ENCODE measurements at places on chromosomes 7 and 10.

- no peak for DNase-seq
Observed at GRCh38 chr10:79316671-79317431, 30.4 kb upstream of the PPIF start.

- DNase-seq, result no peak
Observed at GRCh38 chr7:1752771-1753563, 82.9 kb downstream of the ELFN1 start.

DNA sequence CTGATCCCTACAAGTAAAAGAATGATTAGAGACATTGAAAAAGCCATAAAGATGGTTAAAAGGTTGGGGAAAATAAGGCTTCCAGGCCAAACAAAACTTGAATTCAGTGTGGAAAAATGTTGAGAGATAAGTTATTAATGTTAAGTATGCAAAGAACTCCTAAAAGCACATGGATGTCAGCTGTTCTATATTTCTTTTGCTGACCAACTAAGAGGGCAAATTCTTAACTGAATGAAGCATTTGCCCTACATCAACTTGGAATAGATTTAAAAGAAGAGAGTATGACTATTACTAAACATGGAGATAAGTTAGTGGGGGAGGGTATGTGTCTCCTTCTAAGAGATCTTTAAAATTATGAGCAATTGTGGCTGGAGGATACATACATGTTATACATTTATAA lies 124.8 kb downstream of the KIAA1217 start:
- DNase-seq, result no peak

- DNase-seq, result no peak
Observed at GRCh38 chr10:43888586-43888985, 239.9 kb upstream of the ZNF32 start.

DNA sequence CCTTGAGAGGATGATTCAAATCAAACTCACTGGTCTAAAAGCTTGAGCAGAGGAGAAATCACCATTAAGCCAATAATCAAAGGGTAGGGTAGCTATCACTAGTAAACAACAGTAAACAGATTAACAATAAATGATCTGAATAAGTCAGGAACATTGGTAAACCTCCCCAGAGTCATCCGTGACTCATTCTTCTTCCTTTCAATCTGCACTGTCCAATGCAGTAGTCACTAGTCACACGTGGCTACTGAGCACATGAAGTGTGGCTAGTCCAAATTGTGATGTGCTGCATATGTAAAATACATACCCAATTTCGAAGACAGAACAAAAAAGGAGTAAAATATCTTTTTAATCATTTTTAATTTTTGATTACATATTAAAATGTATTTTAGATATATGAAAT lies 64.0 kb downstream of the ERCC6 start:
- no peak for DNase-seq

- no peak for DNase-seq
Observed at GRCh38 chr10:110672580-110672919, 28.4 kb downstream of the RBM20 start.

DNA sequence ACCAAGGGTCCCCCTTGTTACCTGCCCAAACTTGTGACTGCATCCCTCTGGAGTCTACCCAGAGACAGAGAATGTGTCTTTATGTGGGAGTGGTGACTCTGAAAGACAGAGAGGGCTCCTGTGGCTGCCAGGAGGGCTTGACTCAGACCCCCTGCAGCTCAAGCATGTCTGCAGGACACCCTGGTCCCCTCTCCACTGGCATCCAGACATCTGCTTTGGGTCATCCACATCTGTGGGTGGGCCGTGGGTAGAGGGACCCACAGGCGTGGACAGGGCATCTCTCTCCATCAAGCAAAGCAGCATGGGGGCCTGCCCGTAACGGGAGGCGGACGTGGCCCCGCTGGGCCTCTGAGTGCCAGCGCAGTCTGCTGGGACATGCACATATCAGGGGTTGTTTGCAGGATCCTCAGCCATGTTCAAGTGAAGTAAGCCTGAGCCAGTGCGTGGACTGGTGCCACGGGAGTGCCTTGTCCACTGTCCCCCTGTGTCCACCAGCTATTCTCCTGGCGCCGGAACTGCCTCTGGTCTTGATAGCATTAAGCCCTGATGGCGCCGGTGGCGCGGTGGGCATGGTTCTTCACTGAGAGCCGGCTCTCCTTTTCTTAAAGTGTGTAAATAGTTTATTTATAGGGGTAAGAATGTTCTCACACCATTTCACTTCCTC lies 19.4 kb upstream of the SH2D4B start:
- DNase-seq, result no peak

GRCh38 chr10:99880080-99880835 lies 97.8 kb downstream of the ABCC2 start:
- no peak for DNase-seq

DNA sequence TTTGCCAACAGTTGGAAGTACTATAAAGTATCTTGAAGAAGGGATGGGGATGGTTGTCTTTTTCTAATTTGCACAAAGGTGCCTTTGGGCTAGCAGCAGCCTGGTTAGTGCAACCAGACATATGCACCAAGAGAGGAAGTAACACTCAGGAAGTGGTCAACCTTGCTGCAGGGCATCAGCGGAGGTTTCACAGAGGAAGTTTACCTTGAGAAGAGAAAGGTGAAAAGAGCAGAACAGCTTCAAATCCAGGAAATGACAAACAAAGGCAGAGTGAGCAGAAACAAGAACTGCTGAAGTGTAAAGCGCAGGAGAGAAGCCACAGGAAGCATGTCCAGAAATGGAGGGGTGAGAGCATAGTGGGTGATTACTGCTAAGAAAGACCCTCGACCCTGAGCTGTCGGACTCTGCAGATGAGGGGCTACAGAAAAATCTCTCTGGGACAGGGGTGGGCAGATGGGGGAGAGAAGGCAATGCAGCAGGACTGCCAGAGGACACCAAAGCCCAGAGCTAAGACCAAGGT lies 66.9 kb downstream of the STK17A start:
- no peak for DNase-seq

GRCh38 chr10:130934293-130935127 lies 377.0 kb downstream of the TCERG1L start:
- no peak for DNase-seq

GRCh38 chr7:142898377-142899170 lies 13.0 kb upstream of the TRPV6 start:
- DNase-seq, result no peak

- DNase-seq, result no peak
Observed at GRCh38 chr10:44920252-44920651, 9.1 kb downstream of the TMEM72 start.

DNA sequence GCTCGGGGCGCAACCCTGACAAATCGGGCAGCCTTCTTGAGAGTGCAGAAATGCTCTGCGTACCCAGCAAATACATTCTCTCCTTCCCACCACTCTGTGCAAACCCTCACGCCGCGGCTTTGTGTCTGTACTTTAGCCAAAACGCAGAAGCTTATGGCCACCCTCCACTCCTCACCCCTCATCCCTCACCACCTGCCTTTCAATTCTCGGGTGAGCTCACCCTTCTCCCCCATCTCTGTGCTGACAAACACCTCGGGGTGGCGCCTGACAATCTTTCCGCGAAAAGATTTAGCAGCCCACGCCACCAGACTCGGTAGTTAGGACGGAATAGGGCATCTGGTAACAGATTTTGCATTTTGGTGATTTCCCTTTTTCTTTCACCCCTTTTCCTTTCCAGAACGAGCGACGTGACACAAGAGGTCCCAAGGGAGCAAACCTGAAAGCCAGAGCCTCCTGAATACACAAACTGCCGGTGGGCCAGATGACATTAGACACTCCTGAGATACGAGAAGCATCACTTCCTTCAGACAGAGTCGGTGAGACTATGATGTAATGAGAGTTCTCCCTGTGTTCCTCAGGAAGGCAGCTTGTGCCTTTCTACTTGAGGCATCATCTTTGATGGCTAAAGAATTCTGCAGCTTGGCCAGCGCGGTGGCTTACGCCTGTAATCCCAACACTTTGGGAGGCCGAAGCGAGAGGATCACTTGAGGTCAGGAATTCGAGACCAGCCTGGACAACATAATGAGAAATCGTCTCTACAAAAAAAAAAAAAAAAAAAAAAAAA lies 671 bp upstream of the ATAD1 start:
- DNase-seq, result peak; percentile 57

GRCh38 chr10:109886037-109886780 lies 37.1 kb downstream of the XPNPEP1 start:
- DNase-seq, result no peak

DNA sequence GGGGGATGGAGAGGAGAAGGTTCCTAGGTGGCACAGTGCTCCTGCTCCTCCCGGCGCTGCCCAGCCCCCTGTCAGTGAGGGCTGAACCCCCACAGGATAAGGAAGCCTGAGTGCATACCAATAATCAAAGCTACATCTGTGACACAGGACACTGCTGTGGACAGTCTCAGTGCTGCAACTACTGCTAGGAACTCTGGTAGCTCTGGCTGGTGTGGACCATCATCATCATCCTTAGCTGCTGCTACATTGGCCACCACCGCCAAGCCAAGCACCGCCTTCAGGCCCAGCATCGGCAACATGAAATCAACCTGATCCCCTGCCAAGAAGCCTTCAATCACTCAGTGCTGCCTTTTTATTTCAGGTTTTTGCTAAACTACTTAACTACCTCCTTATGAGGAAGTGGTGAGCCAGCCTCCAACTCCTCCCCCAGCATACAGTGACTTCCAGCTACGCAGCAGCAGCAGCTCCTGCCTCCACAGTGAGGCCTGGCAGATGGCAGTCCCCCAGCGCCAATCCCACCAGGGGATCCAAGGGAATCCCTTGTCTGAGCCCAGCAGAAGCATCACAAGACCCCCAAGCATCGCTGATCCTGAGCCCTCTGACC lies 32.1 kb upstream of the SLC26A4 start:
- no peak for DNase-seq

- DNase-seq, result no peak
Observed at GRCh38 chr7:103597606-103598005, 151.6 kb upstream of the SLC26A5 start.

DNA sequence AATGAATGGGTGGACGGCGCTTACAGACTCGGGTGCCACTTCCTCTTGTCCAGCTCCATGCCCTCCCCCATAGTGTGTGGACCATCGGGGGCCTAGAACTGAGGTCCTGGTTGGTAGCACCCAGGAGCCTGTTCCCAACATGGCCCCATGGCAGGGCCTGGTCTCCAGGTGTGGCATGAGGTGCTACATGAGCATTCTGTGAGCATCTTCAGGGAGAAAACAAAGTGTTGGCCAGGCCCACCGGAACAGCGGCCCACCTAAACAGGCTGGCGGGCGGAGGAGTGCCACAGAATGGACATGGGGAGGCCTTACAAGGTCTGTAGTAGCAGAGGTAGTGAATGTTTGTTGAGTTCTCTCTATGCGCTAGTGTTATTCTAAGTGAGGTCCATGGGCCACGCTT lies 76.9 kb downstream of the PARP12 start:
- no peak for DNase-seq

GRCh38 chr10:16867990-16868389 lies 50.8 kb upstream of the RSU1 start:
- no peak for DNase-seq

DNA sequence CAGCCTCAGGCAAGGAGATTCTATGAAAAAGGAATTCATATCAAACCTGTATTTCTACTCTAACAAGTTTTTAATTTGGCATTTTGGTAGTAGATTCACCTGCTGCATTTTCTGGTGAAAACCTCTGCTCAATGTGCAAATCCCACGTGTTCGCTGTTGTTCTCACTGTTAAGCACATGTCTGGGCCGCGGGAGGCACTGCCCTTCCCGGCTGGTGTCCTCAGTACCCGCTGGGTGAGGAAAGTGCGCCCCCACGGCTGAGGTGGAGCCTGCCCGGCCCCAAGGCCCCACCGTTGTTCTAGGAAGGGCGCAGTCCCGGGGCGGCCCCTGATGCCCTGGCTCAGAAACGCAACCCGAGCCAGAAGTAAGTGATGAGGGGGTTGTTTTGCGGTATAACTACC lies 193.4 kb upstream of the VWC2 start:
- DNase-seq, result no peak

GRCh38 chr10:46057038-46057437 lies 11.0 kb upstream of the MSMB start:
- no peak for DNase-seq

- DNase-seq, result no peak
Observed at GRCh38 chr10:78975926-78976325, 92.8 kb upstream of the ZMIZ1 start.

GRCh38 chr7:36103837-36104561 lies 49.1 kb upstream of the EEPD1 start:
- DNase-seq, result no peak

GRCh38 chr7:92336662-92337340 lies 91.0 kb downstream of the ANKIB1 start:
- DNase-seq, result no peak

- DNase-seq, result no peak
Observed at GRCh38 chr10:103416436-103417147, 20.2 kb downstream of the PDCD11 start.

DNA sequence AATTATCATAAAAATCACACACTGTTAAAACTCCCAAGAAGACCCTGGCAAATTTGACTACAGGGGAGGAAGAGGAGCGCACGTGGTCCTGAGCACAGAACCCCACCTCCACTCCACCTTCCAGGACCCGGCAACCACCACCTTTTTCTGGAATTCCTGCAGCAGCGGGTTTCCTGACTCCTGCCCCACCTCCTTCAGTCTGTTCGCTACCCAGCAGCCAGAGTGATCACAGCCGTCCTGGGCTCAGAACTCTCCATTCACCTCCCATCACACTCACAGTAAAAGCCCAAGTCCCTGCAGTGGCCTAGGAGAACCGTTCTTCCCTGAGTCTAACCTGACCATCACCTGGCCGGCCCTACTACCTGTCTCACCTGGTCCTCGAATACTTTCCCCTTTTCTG lies 107.4 kb upstream of the FAM204A start:
- no peak for DNase-seq

- no peak for DNase-seq
Observed at GRCh38 chr7:95910341-95910740, 138.0 kb downstream of the DYNC1I1 start.

- no peak for DNase-seq
Observed at GRCh38 chr10:127069436-127069835, 127.0 kb downstream of the INSYN2A start.

Measured in amygdala (tissue), 56 donors.